ENCODE measurements at places on chromosomes 16 and 17.

DNA sequence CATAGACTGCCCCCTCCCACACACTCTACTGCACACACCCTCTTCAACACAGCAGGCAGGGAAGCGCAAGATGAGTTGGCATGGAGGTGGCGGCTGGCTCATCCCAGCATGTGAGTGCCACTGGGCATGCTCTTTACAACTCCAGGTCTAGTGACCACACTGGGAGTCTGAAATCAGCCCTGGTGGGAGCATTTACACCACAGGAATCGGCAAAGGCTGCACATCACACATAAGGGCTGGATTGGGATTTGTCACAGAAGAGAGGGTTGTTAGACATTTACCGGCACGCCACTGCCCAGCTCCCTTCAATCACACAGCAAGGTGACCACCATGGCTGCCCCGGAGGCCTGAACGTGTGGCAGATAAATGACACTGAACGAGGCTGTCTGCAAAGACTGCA is 49.4 kb downstream of the ENGASE start:
- DNase-seq = no peak

- no peak for DNase-seq
Observed at GRCh38 chr16:10122546-10122945, 59.7 kb downstream of the GRIN2A start.

DNA sequence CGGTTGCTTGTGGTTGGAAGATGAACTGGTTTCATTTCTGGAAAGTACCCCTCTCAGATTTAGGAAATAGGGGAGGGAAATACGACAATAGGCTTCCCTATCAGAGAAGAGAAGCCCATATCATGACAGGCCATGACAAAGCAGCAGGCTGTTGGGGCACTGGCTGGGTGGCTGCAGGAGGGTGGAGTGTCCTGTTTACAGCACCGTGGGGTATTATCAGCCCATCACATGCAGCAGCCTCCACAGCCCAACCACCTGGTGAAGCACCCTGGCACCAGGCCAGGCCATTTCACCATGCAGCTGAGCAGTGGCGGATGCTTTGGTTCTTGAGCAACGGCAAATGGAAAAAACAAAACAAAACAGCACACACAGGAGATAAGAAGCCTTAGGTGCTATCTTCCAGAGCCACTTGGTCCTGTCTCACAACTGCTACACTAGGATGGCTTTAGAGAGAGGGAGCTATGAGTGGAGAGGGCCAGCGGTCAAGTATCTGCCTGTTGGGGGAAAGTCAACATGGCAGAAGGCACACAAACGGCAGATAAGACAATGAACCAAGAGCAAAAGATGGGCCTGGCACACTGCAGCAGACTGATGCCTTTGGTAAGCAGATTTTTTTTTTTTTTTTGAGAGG is 24.2 kb downstream of the FAM117A start:
- no peak for DNase-seq

- DNase-seq = no peak
Observed at GRCh38 chr16:58842746-58843145, 108.6 kb upstream of the GOT2 start.

- no peak for DNase-seq
Observed at GRCh38 chr17:4827399-4827798, 5.7 kb upstream of the MINK1 start.

GRCh38 chr17:31418773-31419350 is 27.4 kb downstream of the RAB11FIP4 start:
- DNase-seq = no peak

DNA sequence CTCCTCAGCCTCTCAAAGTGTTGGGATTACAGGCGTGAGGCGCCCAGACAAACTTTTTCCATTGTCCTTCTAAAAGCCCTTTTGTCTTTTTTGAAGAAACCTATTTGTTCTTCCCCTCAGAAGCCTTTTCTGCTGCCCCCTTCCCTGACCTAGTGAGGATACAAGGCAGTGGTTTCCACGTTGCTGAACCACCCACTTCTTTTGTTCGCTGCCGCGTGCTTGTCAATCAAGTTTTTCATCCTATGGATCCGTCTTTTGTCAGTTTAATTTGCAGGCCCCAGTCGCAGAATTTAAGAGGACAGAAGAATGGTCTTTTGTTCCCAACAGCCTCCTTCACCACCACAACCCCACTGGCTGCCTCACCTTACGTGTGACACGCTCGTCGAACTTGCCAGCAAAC is 20.2 kb upstream of the GNG13 start:
- no peak for DNase-seq

- no peak for DNase-seq
Observed at GRCh38 chr16:79369796-79370195, 230.7 kb downstream of the MAF start.

Data from SW 1271 (cell line).